Fibroblast of lung (primary cell): ENCODE measurements at places on chromosomes 11 and 22. TPM values are rescaled to one million over a fixed set of nuclear protein-coding genes. Genes with fewer than 3 reads are reported as not detected.

The SYT9 gene
- not detected in 2 replicates for total RNA-seq

The TRIM29 gene
- not detected in 2 replicates for total RNA-seq

The GAB4 gene
- not detected in 2 replicates for total RNA-seq

The CCDC87 gene
- 0.26 and 0.33 TPM in 2 replicates for total RNA-seq

The RPS6KB2 gene
- 26.2 and 30.6 TPM in 2 replicates for total RNA-seq

The IFITM10 gene
- total RNA-seq = 0.26 and 0.50 TPM in 2 replicates

The OR52N4 gene
- 0.33 TPM in 1 of 2 replicates, not detected in the other for total RNA-seq

The SLC22A25 gene
- total RNA-seq = not detected in 2 replicates

The HBG1 gene
- total RNA-seq = not detected in 2 replicates

The KCTD14 gene
- total RNA-seq = 0.33 and 0.77 TPM in 2 replicates

The SLC17A6 gene
- total RNA-seq = not detected in 2 replicates

The DSCAML1 gene
- 0.26 TPM in 1 of 2 replicates, not detected in the other for total RNA-seq

The SOX10 gene
- not detected in 2 replicates for total RNA-seq

The PDGFB gene
- under 0.01 TPM in 1 of 2 replicates, not detected in the other for total RNA-seq

The CNIH2 gene
- total RNA-seq = 0.17 TPM in 1 of 2 replicates, not detected in the other

The ASCL2 gene
- total RNA-seq = not detected in 2 replicates

The SYT12 gene
- total RNA-seq = under 0.01 and 0.26 TPM in 2 replicates

The SLC25A45 gene
- 1.0 and 1.5 TPM in 2 replicates for total RNA-seq

The CYP2D6 gene
- 0.26 and 0.33 TPM in 2 replicates for total RNA-seq

The CBY1 gene
- total RNA-seq = 14.5 and 16.2 TPM in 2 replicates

The OSBP2 gene
- total RNA-seq = 0.51 and 3.8 TPM in 2 replicates

The KCNJ5 gene
- total RNA-seq = 0.33 and 0.51 TPM in 2 replicates

The RPUSD4 gene
- total RNA-seq = 26.9 and 28.2 TPM in 2 replicates

The C1QTNF5 gene
- 32.0 and 34.4 TPM in 2 replicates for total RNA-seq

The B4GAT1 gene
- total RNA-seq = 34.7 and 48.9 TPM in 2 replicates

The OR2AT4 gene
- total RNA-seq = not detected in 2 replicates

The ZP1 gene
- under 0.01 TPM in 1 of 2 replicates, not detected in the other for total RNA-seq

The CPT1B gene
- 2.6 and 4.8 TPM in 2 replicates for total RNA-seq

The DUSP8 gene
- total RNA-seq = 0.51 and 0.66 TPM in 2 replicates

The GSTT4 gene
- not detected in 2 replicates for total RNA-seq

The WNT7B gene
- under 0.01 and 0.17 TPM in 2 replicates for total RNA-seq
